ENCODE measurements at places on chromosomes 4 and X.

DNA sequence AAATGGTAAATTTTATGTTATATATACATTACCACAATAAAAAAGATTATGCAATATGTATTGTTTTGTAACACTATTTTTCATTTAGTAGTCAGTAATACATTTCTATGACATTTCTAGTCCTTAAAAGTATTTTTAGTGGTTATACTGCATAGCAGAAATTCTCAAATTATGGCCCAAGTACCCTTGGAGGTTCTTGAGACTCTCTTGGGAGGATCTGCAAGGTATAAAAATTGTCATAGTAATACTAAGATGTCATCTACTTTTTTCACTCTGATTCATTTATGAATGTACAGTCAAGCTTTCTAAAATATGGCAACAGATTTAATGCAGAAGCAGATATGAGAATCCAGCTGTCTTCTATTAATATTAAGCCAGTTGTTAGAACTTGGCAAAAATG lies 138.6 kb upstream of the NAP1L5 start:
- DNase-seq = no peak

GRCh38 chr4:47704693-47705325 lies 133.1 kb downstream of the CORIN start:
- peak; percentile 36 for DNase-seq

DNA sequence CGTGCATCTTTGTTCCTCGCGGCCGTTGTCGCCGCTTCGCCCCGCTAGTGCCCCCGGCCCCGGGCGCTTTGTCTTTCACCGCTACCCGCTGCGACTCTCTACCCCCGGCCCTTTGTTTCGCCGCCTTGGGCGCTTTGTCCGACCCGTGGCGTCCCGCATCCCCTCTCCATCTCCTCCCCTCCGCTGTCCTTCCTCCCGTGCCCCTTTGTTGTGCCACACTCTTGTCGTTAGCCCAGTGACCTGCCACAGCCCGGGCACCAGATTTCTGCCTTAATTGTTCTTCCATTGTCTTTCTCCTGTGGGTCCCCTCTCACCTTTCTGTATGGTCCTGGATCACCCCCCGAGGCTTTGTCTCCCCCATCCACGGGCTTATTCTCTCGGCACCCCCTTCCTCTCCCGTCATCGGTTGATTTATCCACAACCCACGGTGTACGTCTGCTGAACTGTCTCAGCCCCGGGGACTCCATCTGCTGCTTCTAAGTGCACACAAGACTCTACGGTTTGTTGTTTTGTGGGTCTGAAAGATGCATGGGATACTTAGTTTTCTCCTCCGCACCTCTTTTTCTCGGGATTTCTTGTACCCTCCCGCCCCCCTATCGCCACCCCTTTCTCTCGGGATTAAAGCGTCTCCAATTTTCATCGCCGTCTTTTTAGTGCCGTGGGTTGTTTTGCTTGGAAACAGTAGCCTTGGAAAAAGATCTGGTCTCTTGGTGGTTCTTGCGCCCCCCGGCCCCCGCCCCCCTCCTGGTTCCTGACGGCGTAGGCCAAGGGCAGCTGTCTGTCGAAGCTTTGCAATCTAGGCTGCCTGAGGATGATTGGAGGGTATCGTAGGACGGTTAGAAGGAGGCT lies 783 bp downstream of the RBPJ start:
- peak; percentile 52 for DNase-seq

GRCh38 chr4:84569009-84569408 lies 13.9 kb upstream of the CDS1 start:
- DNase-seq = no peak

GRCh38 chr4:67325791-67326190 lies 219.5 kb downstream of the CENPC start:
- DNase-seq = no peak

DNA sequence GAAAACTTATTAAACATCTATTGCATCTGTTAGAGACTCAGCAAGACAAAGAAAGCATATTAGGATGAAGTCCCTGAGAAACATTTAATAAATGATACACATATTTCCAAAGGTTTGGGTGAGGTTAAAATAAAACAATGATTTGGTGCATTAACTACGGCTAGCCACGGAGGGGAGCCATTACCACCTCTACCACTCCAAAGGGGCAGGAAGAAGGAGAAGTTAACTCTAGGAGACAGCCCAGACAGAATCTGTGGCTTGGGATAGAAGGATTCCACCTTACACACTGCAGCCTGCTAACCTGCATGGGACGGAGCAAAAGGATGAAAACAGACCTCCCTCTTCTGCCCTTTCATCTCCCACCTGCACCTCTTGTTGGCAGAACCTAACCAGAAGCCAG lies 189.1 kb upstream of the C1QTNF7 start:
- peak; percentile 58 for DNase-seq

- no peak for DNase-seq
These were observed 245.0 kb upstream of the HTR2C start for GRCh38 chrX:114338870-114339269.

All from iris pigment epithelial cell (primary cell).